ENCODE measurements at places on chromosomes 2 and 18.
A peak's percentile ranks its signal among the peaks of the same experiment; 100 is the strongest.

GRCh38 chr2:37670378-37671008 is 949 bp downstream of the CDC42EP3 start:
- DNase-seq = no peak

GRCh38 chr2:98658816-98659490 is 50.6 kb downstream of the UNC50 start:
- no peak for DNase-seq

DNA sequence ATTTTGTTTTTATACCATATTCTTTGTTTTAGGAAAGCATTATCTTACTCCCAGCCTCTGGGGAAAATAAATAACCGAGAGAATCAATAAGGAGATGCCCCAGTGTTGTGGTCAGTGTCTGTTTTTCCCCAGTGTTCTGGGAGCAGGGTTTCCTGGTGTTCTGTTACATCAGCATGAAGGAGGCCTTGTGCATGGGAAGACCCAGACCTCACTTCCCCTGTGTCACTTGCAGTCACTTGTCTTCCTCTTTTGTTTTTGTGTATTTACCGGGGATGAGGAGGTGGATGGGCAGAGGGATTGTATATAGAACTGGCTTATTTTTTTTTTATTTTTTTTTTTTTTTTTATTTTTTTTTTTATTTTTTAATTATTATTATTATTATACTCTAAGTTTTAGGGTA is 45.0 kb upstream of the MGAT5 start:
- DNase-seq = no peak

GRCh38 chr18:48333563-48333962 is 75.6 kb downstream of the ZBTB7C start:
- no peak for DNase-seq

DNA sequence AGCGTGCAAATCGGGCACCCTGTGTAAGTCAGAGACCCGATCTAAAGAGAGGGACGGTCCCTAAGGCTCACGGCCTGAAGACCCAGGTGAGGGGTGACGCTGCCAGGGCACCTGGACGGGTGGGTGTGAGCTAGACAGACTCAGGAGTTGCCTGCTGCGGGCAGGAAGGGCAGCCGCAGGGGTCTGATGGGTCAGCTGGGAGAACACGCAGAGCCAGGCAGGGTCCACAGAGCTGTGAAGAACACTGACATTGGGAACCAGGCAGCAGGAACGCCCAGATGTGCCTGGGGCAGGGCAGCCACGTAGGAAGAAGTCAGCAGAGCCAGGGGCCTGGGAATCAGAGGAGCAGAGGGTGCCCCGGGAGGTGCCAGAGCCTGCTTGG is 25.9 kb downstream of the HDAC4 start:
- DNase-seq = no peak

DNA sequence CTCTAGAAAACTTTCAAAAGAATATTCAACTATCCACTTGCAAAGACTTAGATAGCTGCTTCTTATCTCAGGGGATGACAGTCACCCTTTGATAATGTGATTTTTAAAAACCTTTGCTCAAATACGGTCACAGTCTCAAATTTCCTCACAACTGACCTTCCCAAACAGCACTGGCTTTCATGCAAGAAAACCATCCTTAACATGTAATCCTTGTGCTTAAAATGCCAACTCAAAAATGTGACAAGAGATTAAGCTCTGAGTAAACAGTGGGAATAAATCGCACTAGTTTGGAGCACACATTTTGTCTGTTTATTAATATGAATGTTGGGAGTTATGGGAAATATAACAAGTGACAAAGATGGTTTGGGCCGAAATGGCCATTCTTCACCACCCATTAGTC is 87.5 kb upstream of the CCBE1 start:
- DNase-seq = no peak

- DNase-seq = peak; percentile 52
These were observed 123.2 kb downstream of the PTH2R start for GRCh38 chr2:208529796-208530195.

GRCh38 chr2:69781321-69782248 is 39.7 kb downstream of the ANXA4 start:
- DNase-seq = no peak

DNA sequence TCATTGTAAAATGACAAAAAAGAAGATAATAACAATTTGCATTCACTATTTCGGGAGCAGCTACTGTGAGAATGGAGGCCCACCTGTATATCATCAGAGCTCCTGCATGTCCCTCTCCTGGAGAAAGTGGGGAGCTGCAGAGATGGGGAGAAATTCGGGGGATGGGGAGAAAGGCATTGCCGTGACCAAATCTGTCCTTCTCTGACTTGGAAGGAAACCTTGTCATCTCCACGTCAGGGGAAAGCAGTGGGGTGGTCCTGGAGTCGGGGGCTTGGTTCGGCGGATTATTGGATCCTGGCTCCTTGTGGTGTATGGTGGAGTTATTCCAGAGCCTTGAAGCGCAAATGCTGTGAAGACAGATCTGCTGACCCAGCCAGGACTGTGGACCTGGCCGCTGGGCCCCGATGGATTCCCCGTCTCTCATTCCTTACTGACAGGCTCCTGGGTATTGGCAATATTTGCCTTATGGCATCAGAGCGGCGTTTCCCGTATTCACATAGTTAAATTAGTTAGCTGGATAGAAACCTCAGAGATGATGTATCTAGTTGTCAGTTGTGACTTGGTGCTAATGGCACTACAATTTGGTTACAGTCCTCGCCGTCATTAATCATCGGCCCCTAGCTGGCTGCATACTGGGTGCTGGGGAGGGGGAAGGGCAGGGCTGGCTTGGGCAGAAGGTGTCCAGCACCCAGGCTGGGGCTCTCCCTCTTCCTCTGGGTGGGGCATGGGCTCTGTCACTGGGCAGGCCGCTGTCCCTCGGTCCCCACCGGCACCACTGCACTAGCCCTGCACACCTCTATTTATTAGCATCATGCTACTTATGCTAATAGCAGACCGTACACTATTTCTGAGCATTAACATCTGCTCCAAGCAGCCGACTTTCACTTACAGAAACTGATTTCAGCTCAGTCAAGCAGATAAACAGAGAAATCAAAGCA is 31.7 kb downstream of the CELF4 start:
- DNase-seq = no peak

- no peak for DNase-seq
These were observed 36.6 kb upstream of the IKZF2 start for GRCh38 chr2:213187833-213188532.

GRCh38 chr18:35816003-35816402 is 156.5 kb upstream of the RMP24 start:
- DNase-seq = no peak

DNA sequence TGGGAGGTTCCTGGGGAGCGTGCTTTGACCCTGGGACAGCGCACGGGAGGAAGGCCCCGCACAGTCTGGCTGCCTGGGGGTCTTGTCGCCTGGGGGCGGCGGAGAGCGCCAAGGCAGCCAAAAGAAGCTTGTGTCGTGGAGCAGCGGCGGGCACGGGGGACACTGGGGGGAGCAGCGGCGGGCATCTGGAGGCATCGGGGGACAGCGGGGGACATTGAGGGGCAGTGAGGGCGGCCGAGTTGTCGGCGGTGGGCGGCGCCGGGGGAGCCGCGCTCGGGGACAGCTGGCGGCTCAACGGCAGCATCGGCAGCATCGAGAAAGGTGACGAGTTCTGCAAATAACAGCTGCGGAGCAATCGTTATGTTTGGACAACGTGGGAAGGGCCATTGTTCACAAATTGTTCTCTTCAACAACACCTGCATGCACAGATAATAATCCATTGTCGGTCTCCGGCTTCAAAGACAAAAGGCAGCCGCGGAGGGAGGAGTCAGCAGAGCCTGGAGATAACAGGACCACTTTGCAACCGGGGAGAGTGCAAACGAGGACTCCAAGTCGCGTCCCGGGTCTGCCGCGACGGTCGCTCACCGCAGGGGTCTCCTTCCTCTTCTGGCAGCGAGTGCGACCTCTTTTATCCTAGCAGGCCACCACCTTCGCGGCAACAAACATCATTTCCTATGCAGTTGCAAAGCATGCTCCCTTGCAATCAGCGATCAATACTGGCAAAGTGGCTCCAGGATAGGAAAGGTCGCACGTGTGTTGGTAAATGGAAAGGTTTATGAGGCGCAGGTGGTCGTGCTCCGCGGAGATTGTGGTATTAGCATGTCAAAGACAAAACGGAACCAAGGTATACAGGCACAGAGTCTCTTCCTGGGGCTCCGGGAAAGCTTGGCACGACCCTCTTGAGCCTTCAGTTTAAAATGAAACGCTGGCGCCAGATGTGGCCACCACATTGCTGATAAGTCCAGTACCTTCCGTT is 132.3 kb upstream of the DLX2 start:
- DNase-seq = no peak

DNA sequence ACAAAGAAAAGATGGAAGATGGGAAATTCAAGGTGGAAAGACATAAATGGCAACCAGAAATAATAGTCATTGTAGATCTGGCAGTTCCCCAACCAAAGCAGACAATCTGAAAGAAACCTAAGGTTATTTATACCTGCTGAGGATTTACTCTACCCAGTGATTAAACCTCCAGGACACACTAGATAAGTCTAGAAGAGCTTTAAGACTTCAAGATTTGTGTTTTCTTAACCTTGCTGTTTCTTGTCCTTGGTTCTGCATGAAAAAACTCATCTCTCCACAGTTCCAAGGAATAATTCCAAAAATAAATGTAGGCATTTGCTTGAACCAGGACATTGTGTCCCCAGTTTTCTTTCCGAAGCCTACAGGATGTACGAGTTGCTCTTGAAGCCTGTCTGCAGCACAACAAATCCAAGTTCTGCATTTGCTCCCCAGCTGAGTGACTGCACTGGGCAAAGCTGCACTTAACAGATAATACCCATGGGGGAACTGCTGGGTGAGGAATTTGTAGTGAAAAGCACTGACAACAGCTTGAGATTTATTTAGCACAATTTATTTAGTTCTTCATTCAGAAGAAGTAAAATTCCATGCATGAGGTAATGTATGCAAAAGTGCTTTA is 19.8 kb downstream of the DTNA start:
- DNase-seq = no peak

- no peak for DNase-seq
These were observed 261.5 kb downstream of the MYCN start for GRCh38 chr2:16201848-16202247.

DNA sequence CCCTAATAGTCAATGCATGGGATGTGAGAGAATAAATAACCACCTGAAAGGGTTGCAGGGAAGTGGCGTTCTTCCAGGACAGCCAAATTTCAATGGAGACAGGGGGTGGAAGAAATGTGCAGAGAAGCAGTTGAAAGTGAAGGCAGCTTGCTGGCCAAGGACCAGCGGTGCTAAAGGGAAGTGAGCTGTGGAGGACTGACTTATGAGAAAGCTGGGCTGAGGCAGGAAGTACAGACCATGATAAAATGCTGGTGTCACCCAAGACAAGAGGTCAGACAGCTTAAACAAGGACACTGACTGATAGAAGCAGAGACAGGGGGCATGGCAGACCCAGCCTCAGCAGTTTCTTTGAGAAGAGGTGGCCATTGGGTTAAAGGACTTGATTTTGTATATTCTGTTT is 106.7 kb downstream of the DTNB start:
- DNase-seq = no peak

GRCh38 chr2:152583512-152584229 is 133.6 kb downstream of the PRPF40A start:
- DNase-seq = no peak

DNA sequence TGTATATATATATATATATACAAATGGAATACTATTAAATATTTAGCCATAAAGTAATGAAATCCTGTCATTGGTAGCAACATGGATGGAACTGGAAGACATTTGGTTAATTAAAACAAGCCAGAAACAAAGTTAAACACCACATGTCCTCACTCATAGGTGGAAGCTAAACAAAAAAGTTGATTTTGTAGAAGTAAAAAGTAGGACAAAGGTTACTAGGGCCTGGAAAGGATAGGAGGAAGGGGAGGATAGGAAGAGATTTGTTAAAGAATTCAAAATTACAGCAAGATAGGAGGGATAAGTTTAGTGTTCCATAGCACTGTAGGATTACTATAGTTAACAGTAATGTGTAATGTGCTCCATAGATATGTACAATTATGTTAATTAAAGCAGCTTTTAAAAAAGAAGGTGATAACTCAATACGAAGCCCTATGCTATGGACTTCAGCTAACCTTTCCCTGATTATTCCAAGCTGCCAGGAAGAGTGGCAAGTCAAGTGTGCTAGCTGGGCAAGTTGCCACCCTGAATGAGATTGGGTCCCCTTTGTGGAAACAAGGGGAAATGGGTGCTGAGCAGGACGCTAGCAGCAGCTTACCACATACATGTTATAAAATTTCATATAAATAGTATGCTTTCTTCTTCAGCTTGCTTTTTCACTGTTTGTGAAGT is 12.3 kb downstream of the MERTK start:
- no peak for DNase-seq

DNA sequence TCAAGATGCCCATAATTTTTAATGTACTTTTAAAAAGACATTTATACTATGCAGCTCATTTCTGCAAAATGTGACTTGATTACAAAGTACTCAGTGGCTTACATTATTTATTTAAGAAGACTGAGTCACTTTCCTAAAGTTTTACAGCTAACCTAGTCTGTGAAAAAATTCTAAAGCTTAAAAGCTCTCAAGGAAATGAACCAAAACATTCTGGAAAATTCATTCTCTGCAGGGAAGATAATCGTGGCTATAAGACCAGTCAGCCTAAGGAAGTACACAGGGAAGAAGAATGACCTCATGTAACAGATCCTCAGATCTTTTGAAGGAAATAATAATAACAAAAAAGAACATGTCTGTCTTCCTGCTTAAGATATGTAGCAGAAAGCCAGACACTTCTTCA is 232.1 kb upstream of the STK17B start:
- DNase-seq = no peak

DNA sequence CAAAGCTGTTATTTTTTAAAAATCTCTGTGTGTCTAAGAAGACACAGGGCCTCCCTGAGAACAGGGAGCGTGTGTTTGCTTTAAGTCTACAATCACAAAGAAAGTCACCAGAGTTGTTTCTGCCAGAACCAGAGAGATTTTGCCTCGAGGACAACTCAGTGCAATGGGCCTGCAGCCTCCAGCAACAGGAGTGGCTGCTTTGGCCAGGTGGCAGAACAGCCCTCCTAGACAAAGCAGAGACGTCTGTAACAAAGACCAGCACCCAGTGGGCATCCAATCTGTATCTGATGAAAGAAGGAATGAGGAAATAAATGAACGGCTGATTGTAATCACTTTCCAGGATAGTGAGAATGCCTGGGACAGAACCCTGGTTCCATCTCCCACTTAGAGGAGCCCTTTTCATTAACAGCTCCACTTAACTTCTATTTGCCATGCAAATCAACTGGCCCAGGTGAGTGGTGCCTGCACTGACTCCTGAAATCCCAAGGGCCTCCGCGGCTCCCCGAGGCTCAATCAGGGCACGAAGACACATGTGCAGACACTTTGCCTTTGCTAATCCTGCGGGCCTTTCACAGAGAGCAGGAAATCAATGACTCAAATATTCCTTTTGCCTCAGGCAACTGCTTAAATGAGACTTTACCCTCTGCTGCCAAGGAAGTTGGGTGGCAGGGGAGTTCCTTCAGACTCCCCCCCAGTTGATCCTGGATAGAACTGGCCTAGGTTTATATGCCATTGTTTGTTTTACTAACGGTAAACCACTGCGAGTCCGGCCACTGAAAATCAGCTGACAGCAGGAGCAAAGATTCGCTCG is 146.5 kb downstream of the CABLES1 start:
- DNase-seq = no peak

- DNase-seq = no peak
These were observed 470.5 kb upstream of the FAM98A start for GRCh38 chr2:34069604-34070003.
